Small intestine (tissue), 16 donors: ENCODE measurements at places on chromosomes 13 and 19.
A peak's percentile ranks its signal among the peaks of the same experiment; 100 is the strongest.

DNA sequence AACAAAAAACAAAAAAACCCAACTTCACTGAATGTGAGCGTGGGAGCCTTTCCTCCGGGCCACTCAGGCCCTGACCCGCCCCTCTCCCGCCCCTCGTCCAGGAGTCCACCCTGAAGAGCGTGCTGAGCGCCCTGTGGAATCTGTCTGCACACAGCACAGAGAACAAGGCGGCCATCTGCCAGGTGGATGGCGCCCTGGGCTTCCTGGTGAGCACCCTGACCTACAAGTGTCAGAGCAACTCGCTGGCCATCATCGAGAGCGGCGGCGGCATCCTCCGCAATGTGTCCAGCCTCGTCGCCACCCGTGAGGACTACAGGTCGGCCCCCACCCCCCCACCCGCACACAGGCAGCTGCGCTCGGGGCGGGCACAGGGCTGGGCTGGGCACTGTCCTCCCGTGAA is 11.9 kb downstream of the APC2 start:
- no peak for DNase-seq

DNA sequence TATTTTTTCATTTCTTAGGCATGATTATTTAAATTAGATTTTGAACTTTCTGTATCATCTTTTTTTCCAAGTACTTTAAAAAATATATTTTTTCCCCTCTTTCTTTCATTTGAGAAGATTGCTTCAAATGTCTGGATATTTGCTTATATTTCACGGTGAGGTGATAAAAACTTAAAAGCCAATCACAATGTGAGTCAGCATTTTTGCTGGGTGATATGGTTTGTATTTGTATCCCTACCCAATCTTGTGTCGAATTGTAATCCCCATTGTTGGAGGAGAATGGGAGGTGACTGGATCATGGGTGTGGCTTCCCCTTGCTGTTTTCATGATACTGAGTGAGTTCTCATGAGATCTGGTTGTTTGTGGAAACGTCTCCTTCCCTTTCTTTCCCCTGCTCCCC is 320.5 kb downstream of the OXGR1 start:
- no peak for DNase-seq

- DNase-seq: no peak
These were observed 16.7 kb downstream of the GRIK5 start for GRCh38 chr19:42053037-42053935.

DNA sequence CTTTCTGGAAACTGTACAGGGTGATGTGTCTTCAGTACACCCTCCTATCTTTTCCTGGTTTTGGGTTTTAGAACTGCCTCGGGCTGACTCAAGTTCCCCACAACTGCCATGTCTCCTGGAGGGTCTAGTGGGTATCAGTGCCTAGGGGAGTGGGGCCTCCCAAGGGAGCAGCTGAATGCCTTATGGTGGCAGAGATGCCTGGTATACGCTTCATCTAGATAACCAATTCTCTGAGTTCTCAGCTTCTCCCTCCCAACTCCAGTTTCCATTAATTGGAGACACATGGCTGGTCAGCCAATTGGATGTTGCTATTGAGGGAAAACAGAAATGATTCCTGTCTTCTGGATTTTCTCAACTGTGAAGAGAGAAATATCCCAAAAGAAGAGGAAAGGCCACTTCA is 12.8 kb downstream of the ZNF439 start:
- no peak for DNase-seq

DNA sequence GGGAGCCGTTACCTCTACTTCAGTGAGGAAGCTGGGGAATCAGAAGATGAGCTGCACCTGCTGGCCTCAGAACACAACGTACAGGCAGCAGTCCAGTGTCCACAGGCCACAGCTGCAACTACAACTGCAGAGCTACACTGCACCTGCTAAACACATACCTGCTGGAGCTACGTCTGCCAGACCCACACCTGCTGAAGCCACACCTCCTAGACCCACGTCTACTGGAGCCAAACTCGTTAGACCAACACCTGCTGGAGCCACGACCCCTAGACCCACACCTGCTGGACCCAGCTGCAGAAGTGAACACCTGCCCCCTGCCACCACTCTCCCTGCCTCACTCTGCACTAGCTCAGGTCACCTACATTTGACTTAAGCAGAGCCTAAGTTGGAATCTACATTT is 169.9 kb downstream of the USP12 start:
- DNase-seq: no peak

GRCh38 chr19:4049432-4049831 is 17.3 kb downstream of the ZBTB7A start:
- peak; percentile 38 for DNase-seq

DNA sequence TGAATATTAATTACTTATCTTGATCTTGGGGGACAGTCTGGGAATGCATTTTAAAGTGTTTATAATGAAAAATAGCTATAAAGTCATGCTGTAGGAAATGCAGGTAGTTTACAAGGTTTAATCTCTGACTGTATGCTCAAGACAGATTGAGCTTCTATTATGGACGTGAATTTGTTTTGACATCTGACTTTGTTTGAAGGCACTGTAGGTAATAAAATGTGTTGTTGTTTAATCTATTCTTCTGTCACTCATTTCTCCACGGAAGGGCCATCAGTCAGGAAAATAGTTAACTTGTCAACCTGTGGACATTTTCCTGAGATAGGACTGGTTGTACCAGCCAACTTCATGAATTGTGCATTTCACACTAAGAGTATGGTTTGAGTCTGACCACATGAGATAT is 893.1 kb upstream of the SLITRK6 start:
- DNase-seq: no peak

DNA sequence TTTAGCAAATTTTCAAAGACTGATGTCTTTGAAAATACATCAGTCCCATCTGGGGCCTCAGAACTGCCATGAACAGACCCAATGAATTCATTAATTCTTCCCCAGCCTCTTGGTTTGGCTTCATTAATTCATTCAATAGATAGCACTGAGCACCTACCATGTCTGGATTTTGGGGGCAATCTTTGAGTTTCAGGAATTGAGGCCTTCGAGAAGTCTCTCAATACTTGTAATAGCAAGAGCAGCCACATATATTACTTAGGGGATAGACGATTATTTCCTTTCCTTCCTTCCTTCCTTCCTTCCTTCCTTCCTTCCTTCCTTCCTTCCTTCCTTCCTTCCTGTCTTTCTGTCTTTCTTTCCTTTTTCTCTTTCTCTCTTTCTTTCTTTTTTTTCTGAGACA is 64.8 kb downstream of the ALOX5AP start:
- no peak for DNase-seq

DNA sequence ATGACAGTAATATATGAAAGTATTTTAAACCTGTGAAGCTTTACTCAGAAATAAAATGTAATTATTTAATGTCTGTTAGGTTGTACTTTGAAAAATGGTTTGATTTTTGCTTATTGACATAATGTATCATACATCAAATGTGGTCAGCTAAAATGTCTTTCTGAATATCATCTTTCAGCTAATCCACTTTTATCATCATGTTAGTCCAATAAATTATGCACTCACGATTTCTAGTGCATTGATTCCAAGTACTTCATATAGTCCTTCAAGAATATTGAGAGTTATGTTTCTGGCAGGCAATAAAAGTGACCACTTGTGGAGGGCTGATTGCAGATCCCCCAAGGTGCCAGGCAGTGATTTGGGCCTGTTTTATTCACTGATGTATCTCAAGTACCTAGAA is 1204.1 kb downstream of the OLFM4 start:
- no peak for DNase-seq

DNA sequence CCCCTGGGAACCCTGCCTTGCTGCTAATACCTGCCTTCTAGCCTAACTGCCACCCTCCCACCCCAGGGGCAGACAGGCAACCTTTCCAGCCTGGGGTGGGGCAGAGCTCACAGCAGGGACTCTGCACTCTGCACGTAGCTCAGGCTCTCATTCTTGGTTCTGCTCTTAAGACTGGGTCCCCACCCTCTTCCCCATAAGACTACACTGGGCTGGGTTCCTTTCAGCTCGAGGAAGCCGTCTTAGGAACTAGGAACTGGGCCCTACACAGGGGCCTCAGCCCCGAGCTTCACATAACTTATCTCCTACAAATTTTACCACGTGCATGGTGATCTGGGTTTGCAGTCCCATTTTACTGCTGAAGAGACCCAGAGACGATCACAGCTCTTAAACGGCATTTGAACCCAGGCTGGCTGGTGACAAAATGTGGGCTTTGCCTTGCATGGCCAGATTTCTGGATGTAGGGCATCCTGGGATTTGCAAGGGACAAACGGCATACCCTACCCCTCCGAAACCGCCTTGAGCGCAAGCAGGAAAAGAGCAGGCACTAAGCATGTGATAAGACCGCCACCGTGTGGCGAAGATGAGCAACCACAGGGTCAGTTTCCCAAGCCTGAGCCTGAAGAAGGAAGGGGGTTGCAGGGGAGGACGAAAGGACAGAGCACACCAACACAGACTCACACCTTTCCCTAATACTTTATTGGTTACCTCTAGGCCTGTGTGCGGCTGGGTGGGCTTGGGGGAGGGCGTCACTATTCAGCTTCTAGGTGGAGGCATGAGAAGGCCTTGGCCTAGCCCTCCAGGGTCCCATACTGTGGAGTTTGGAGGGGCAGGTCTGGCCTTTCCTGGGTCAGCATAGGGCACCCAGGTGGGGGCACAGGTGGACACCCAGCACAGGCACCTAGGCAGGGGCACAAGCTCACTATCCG is 5.1 kb downstream of the JUNB start:
- DNase-seq: peak; percentile 95

GRCh38 chr13:84946192-84946591 is 853.0 kb downstream of the SLITRK6 start:
- no peak for DNase-seq

DNA sequence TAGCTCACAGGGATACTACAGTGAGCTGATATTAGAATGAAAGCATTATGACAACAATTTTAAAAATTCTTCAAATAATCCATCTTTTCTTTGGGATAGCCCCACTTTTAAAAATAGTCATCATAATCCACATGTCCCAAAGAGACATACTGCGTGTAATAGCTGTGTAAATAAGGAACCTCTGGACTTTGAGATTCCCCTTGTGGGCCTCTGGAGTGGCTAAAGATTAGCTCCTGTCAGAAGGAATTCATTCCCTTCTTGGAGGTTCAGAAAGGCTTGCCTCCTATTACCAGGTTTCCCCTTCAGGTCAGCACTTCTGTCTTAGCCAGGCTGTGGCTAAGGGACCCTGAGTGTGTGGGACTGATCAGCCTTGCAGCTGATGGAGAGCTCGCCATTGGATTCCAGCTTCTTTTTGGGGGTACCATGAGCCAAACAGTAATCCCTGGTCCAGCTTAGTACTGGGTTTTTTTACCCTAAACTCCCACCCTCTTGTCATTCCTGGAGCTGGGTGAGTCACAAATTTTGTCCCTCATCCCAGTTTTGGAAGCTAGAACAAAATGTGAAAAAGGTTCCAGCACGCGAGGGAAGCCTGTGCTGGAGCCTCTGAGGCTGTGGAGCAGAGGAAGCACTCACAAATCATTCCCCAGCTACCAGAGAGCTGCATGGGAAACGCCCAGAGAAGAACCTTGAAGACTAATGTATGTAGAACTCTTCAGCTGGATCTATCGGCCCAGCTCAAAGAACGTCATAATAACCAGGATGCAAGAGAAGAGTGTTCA is 96.7 kb downstream of the RNASEH2B start:
- peak; percentile 37 for DNase-seq

GRCh38 chr13:85243831-85244230 is 555.4 kb downstream of the SLITRK6 start:
- no peak for DNase-seq

GRCh38 chr13:110838867-110839538 is 75.9 kb downstream of the ANKRD10 start:
- DNase-seq: no peak

DNA sequence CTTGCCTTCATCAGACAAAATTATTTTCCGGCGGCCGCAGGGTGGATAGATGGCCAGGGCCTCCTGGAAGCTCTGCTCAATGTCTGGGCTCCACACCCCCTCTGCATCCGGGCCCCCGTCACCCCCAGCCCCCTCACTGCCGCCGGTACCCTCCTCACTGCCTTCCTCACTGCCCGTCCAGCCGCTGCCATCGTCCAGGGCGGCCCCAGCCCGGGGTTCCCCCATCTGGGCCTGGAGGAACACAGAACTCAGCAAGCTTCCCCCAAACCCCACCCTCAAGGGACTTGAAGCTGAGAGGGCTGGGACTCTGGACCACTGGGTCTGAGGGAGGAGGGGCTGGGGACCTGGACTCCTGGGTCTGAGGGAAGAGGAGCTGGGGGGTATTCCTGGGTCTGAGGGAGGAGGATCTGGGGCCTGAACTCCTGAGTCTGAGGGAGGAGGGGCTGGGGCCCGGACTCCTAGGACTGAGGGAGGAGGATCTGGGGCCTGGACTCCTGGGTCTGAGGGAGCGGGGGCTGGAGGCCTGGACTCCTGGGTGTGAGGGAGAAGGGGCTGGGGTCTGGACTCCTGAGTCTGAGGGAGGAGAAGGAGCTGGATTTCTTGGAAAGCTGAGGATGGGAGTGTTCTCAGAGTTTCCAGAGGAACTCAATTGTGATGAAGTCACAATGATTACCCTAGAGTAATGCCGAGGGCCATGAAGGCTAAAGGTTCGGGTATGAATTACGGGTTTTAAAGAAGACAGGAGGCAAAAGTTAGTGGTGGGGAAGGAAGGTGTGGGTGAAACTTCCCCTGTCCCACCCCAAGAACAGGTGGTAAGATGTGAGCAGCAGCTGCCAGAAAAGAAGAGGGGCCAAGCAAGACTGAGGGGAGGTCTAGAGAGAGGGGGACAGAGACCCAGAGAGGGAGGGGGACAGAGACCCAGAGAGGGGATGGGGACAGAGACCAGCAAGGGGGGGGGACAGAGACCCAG is 2.1 kb downstream of the TEAD2 start:
- no peak for DNase-seq

GRCh38 chr13:52744842-52745375 is 5.3 kb upstream of the CNMD start:
- DNase-seq: no peak

GRCh38 chr19:18173572-18174288 is at the start of gene IFI30:
Gene IFI30 (plus strand): TSS chr19:18173813. CDS start chr19:18173842, 29 bp downstream.
- DNase-seq: peak; percentile 79

GRCh38 chr13:78689011-78689410 is 30.1 kb upstream of the OBI1 start:
- DNase-seq: peak; percentile 2

- no peak for DNase-seq
These were observed 34.7 kb upstream of the UBAC2 start for GRCh38 chr13:99165753-99166587.

DNA sequence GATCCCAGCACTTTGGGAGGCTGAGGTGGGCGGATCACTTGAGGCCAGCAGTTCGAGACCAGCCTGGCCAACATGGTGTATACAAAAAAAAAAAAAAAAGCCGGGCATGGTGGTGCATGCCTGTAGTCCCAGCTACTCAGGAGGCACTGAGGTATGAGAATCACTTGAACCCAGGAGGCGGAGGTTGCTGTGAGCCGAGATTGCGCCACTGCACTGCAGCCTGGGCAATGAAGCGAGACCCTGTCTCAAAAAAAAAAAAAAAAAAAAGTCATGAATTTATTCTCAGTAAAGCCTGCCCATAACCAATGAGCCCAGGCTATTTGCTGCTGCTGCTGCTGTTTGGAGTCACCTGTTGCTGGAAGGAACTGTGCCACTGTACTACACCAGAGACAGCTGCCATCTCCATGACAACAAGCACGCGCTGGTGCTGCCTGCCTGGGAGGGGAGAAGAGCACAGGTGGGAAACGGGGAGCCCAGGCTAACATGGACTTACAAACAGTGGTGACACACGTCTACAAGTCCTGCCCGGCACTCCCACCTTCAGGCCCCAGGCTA is 11.3 kb downstream of the ZFR2 start:
- DNase-seq: no peak
